ENCODE measurements at places on chromosomes 11 and 22.

- DNase-seq, result no peak
Observed at GRCh38 chr11:124863137-124863825, 2.0 kb upstream of the ROBO3 start.

DNA sequence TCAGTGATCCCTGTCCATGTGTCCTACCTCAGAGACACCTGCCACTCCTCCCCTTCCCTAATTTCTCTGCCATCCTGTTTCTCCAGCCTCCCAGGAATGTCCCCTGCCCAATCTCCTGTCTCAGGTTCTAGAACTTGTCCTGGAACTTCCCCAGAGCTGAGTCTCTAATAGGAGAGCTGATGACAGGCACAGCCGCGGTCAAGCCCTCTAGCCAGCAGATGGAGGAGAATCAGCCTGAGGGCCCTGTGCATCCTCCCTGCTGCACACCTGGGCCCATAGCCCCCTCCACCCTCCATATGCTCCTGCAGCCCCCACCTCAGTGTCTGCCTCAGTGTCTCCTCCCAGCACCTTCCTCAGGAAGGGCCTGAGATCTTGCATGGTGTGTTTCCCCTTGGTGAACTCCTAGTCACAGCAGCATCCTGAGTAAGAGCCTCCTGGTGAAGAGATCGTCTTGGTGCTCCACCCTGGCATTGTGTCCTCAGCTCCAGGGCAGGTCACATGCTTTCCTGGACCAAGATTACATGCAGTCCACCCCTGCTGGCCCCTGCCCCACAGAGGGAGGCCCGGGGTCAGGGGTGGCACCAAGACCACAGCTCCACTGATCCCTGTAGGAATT, 43.9 kb upstream of the VPREB1 start:
- DNase-seq, result no peak

DNA sequence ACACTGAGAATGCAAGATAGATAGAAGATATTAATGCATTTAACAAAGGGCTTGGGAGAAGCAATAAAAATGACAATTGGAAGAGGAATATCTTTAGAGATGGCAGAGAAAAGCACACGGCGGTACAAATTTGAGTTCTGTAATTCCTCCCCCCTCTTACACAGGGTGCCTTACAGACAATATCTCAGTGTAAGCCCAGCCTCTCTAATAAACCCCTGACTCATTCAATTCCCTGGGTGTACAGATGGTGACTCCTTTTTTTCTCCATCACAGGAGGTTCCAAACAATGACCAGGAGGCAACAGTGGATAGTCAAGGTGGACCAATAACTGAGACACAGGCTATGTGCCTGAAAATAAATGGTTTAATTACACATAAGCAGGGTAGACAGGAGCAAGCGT, 598.6 kb downstream of the OPCML start:
- no peak for DNase-seq

- DNase-seq, result no peak
Observed at GRCh38 chr22:20581503-20582170, 74.2 kb downstream of the MED15 start.

- DNase-seq, result no peak
Observed at GRCh38 chr11:17691976-17692375, 27.4 kb upstream of the MYOD1 start.

DNA sequence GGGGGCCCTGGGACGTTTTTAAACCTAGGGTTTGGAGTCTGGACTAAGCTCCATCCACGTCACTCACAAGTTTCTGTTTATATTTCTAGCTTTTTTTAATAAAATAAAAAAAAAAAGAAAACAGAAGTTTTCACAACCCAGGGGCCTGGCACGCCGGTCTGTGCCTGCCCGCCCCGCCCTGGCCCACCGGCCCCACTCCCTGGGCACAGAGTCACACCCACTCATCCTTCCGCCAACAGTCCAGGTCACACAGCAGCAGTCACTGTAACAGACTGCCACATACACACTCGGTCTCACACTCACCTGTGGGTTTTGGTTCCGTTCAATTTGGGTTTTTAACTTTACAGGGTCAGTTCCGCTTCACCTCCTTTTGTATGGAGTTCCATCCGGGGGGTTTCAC, 5.3 kb upstream of the ACR start:
- no peak for DNase-seq

- peak; percentile 13 for DNase-seq
Observed at GRCh38 chr11:3855808-3856491, 486 bp downstream of the STIM1 start.

- DNase-seq, result no peak
Observed at GRCh38 chr22:19819911-19820879, 34.5 kb downstream of the GNB1L start.

DNA sequence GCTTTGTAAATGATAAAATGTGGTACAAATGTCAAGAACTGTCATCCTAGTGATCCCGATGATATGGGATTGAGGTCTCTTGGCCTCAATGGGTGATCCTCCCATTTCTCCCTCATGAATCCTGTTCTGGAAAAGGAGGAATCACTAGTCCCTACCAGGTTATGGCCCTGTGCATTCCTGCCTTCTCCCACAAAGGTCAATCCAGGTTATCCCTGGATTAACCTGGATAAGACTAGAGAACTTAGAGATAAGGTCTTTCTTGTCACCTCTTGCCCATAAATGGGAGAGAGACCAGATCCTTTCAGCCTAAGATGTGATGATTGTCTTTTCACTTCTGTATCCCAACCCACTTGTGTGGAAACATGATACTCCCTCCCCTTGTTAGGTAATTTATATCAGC, 396.7 kb downstream of the BUD13 start:
- DNase-seq, result no peak

DNA sequence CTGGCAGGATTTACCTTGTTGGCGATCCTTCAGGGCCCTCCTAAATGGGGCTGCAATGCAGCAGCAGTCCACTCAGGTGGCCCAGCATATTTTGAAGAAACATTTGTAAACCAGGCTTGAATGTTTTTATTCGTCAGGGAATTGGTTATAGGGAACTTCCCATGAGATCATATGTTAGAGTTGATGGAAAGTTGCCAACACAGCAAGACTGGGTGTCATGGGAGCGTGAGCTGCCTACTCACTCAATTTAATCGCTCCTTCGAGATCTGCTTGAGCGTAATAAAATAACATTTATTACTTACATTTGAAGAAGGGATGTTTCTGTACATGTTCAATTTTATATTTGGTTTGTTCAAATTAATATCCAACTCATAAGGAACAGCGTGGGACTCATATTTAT, 19.4 kb downstream of the OR2AT4 start:
- DNase-seq, result no peak

DNA sequence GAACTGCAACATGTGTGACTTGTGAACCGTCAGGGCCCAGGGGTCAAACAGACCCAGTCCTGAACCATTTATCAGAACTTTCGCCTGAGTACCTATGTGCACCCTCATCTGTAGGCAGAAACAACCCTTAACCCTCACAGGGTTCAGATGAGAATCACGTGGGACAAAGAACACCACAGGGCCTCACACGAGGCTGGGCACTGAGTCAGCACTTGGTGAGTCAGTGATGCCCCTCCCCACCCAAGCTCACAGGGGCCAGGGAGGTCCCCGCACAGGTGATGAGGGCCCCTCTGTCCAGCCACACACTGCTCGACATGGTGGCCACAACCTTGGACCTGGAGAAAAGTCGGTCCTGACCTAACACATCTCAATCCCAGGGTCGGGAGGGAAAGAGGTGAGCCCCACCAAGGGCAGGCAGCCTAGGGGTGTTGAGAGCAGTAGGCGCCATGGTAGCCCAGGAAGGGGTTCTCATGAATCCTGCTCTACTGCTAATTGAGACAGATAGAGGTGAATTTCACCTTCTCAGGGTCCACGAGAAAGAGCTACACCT, 176.4 kb downstream of the SHANK2 start:
- DNase-seq, result no peak

DNA sequence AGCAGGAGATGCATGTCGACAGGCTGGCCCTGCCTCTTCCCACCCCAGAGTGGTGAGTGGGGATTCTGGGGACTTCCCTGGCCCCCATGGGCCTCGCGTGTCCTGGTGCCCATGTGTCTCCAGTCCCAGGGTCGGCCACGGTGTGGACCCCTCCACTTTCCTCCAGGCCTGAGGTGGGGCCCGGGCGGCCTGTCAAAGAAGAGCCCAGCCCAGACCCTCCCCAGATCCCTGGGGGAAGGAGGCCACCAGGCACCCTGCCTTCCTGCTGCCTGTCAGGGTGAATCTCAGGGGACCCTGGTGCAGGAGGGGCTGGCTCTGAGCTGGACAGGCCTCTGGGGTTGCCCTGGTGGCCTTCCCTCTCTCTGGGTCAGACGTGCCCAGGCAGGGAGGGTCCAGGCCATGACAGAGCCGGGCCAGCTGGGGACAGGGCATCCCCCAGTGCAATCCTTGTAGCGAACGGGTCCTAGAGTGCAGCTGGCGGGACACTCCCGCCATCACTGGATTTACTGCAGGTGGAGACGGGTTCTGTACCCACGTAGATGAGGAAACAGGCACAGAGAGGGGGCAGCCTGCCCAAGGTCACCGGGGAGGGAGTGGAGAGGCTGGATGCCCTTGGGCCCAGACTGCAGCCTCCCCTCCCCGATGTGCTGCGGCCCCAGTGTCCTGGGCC, 13.5 kb upstream of the MUC6 start:
- DNase-seq, result no peak

- DNase-seq, result no peak
Observed at GRCh38 chr11:114928260-114928870, 250.0 kb downstream of the NXPE2 start.

GRCh38 chr11:96156379-96156722, 186.6 kb downstream of the MAML2 start:
- no peak for DNase-seq

GRCh38 chr11:3073029-3073435, 15.8 kb upstream of the CARS1 start:
- no peak for DNase-seq

- no peak for DNase-seq
Observed at GRCh38 chr11:86636275-86636674, 36.1 kb downstream of the ME3 start.

- no peak for DNase-seq
Observed at GRCh38 chr11:8062781-8063257, 18.2 kb upstream of the TUB start.

- DNase-seq, result no peak
Observed at GRCh38 chr11:122189229-122189628, 73.2 kb upstream of the BLID start.

- DNase-seq, result no peak
Observed at GRCh38 chr11:61362542-61362875, 335 bp downstream of the TMEM138 start.

Data from cortex of kidney (tissue), 1 donor.